Right forelimb (tissue), 1 donor: ENCODE measurements at places on chromosomes 4 and X.

DNA sequence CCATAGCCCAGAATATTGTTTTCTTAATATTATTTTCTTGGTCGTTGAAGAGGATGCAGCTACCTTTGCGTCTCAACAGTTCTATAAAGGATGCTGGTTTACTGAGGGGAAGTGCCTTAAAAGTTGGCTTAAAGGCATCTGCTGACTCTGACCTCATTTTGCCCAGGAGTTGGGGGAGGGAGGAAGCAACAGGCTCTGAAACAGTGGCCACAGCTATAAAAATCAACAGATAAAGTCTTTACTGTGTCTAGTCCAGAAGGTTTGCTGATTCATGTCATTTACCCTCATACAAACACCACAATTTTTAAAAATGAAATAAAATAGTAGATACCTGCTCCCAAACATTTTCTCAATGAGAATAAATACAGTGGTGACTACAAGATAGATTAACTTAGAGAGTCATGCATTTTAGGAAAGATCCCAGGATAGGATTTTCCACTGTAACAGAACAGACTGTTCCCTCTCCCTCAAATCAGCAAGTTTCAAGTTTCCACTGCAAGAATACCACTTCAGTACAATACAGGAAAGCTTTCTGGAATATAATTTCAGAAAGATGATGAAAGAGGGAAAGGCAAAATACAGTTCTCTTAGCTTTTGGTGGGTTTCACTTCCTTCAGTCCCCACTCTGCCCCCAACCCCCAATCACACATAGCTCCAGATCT is 1.9 kb downstream of the PHKA1 start:
- DNase-seq = no peak

DNA sequence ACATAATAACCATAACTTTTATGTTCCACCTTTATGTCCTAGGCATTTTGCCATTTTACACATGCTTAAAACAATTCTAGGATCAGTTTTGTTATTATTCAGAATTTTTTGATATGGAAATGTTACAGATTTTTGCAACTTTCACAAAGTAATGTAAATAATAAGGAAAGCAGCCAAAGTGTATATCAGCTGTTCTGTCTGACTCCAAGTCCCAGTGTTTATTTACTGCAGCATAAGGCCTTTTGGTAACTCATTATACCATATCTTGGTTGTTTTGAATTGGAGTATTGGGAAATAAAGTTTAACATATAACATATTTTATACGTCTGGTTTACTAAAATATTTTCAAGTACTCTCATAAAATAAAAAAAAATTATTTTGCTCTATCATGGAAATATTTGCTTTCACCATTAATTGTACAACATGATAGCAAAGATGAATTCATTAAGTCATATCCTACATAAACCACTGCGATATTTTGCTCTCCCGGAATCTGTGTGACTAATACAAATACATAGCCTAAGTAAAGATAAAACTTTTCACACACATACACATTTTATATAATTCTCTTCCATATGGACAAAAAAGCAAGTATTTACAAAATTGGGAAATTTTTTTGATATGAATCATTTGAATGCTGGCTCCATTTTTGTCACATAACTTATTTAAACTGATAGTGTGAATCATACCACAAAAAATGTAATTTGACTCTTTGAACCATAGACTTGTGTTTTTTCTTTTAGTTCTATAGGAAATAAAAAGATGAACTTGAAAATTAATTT is 399.0 kb downstream of the PABPC4L start:
- DNase-seq = no peak

GRCh38 chr4:41611881-41612871 is 74.2 kb downstream of the LIMCH1 start:
- DNase-seq = peak; percentile 70

GRCh38 chr4:76459291-76459723 is 24.3 kb downstream of the SHROOM3 start:
- DNase-seq = peak; percentile 49

DNA sequence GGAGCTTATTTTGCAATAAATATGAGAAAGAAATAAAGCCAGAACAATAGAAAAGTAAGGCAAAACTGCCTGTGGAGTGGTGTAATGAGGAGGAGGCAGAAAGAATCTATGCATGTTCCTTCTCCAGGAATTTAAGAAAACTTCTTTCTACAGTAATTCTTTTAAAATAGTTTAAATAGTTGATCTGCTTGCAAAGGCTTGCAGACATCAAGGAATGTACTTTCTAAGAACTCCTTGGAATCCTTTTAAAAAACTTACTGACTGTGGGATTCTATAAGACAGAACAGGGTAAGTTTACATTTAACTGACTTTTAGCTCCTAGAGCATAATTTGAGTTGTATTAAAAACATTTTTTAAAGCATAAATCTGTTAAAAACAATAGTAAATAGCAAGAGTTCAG is 63.2 kb upstream of the ALB start:
- DNase-seq = no peak

GRCh38 chrX:18701621-18702361 is 5.7 kb upstream of the PPEF1 start:
- DNase-seq = no peak
